ENCODE measurements at places on chromosomes 1 and 21.

- DNase-seq: no peak
Measured at GRCh38 chr1:245056913-245057312, 97.9 kb upstream of the KIF26B start.

DNA sequence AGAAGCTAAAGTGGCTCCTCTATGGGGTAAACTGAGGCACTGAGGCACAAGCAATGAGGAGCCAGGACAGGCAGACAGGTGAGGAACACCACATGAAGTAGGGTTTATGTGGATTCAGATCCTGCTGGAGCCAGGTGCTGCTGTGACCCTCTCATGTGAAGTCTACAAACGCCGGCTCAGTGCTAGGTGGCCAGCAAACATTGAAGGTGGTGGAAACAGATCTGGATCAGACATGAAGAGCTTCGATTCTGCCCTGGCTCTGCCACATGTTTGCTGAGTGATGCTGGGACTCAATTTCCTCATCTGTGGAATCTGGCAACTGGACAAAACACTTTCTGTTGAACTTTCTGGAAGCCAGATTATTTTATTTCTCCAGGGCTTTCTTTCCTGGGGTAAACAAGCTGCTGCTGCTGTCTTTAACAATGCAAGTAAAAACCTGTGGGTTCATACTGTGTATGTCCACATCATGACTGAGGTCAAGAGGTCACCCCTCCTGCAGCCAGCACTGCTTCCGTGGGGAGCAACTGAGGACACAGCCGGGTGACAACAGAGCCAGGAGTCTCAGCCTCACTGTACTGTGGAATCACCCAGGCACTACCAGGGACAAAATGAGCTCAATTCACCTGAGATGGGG is 33.3 kb downstream of the HMGB4 start:
- no peak for DNase-seq

- peak; percentile 52 for DNase-seq
Measured at GRCh38 chr1:8120693-8121260, 94.7 kb upstream of the ERRFI1 start.

- no peak for DNase-seq
Measured at GRCh38 chr1:244858357-244858756, 6.0 kb downstream of the HNRNPU start.

DNA sequence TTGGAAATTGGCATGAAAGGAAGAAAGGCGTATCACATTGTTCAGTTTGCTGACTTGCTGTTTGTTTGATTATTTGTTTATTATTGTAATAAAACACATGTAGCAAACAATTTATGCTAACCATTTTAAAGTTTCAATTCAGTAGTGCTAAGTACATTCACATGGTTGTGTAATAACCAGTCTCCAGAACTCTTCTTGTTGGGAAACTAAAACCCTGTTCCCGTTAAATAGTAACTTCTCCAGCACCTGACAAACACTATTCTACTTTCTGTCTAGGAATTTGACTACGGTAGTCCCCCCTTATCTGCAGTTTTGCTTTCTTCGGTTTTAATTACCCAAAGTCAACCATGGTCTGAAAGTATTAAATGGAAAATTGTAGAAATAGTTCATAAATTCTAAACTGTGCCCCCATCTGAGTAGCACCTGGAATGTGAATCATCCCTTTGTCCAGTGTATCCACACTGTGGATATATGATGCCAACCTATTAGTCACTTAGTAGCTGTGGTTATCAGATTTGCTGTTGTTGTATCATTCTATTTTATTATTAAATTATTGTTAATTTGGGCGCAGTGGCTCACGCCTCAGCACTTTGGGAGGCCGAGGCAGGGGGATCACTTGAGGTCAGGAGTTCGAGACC is 5.5 kb downstream of the MORC3 start:
- DNase-seq: no peak

DNA sequence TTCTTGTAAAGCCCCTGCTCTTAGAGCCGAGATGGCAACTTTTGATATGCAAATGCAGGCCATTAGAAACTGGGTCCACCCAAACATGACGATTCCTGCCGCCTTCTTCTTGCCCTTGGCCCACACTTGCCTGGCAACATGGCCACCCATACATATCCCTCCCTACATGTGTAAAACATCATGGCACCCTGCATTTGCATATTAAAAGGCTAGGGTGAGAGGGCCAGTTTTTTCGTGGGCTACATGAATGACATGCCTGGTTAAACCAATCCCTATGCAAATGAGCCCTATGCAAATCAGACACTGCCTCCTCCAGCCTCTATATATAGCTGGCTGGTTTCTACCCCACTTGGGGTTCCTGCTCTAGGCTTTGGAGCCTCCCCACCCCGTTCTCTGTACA is 18.8 kb downstream of the PLA2G2A start:
- no peak for DNase-seq

GRCh38 chr1:81496349-81496748 is 304.4 kb upstream of the ADGRL2 start:
- no peak for DNase-seq

- no peak for DNase-seq
Measured at GRCh38 chr1:8392522-8392921, 74.6 kb downstream of the SLC45A1 start.

DNA sequence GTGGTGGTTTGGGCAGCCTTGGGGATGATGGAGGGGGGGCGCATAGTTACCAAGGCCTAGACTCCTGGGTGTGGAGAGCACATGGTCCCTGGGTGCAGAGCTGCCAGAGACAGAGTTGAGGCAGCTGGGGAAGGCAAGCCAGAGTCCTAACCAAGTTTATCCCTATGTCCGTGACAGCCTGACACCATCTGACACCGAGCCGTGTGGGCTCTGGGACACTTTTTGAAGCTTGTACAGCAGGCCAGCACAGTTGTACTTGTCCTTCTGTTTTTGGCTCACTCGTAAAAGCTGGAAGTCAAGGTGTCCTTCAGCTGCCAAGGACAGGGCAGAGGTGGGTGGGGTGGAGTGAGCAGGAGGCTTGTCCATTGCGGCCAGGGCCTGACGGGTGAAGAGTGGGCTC is 28.5 kb downstream of the SLC26A9 start:
- DNase-seq: no peak

DNA sequence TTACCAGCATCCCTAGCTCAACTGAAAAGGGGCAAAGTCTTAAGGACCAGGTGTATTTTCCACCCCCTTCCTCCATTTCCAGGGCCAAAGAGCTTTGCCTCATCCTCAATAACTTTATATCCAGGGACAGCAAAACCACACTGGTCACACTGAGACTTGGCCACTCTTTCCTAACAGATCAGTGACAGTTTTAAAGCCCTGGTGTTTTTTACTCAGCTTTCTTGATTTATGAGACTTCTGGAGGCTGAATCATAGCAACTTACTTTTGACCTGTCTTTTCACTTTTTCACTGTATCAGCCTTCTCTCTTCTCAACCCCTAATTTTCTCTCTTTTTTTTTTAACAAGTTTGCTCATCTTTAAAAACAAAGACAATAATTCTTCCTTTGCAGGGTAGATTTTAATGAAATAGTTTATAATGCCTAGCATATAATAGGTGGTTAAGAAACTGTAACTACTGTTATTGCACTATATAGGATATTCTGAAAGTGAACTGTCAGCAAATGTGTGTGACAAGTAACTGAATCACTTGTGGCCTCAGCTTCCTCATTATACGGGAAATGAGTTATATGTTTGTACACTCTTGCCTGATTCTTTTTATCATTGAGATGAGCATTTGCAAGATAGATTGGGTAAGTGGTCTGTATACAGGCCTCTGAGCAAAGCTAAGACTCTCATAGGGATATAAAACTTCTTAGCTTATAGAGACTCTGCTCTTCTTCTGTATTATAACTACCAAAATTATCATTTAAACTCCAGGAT is 19.7 kb upstream of the DYNLT5 start:
- DNase-seq: no peak

DNA sequence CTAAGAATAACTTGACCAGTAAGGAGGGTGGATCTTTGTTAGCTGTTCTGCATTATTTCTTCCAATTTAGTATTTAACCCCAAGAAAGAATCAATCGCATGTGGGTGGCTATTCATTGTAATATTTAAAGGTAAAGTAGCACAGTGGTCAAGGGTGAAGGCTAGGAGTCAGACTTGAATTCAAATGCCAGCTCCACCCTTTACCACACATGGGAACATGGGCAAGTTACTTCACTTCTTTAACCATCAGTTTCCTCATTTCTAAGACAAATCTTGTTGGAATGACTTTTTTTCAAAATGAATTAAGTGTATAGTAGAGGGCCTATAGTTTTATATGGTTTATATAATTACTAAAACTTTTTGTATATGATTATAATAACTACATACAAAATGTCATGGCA is 71.3 kb upstream of the S1PR1 start:
- no peak for DNase-seq

- no peak for DNase-seq
Measured at GRCh38 chr21:36055551-36055950, 4.8 kb downstream of the SETD4 start.

DNA sequence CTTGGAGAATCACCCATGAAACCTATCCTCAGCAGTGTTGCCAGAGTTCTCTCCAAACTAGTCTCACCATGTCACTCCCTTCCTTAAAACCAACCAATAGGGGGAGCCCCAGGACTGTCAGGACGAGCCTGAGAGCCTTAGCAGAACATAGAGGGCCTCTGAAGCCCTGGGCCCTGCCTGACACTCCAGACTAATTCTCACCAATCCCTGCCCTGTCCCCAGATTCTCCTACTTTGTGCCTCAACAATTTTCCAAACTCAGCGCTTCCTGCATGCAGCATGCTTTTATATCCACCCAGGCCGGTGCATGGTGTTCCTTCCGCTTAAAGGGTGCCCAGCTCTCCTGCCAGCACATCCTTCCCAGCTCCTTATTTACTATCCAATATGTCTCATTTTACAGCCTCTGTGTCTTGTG is 42.7 kb downstream of the HSD3B1 start:
- DNase-seq: peak; percentile 20

GRCh38 chr1:72634946-72635345 is 352.6 kb upstream of the NEGR1 start:
- peak; percentile 9 for DNase-seq

DNA sequence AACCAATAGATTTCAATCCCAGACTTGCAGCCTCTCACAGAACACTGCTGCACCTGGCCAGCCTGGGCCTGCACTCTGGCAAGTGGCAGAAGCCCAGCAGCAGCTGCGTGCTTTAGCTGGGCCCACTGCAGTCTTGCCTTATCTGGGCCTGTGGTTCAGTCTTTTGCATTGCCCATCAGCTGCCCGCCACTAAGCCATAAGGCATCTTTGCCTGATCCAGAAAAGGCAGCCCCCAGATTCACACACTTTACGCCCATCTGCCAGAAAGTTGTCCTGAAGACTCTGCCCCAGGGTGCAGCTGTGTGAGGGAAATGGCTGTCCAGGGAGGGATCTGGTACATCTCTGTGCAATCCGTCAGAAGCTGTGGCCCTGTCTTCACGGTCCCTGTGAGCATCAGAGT is 217.0 kb downstream of the DNAH14 start:
- DNase-seq: no peak
